Adrenal gland (tissue), 19 donors: ENCODE measurements at places on chromosomes 11 and 22. TPM values are rescaled to one million over a fixed set of nuclear protein-coding genes. Genes with fewer than 3 reads are reported as not detected.

Gene ENTHD1
- total RNA-seq, result not detected

DNA sequence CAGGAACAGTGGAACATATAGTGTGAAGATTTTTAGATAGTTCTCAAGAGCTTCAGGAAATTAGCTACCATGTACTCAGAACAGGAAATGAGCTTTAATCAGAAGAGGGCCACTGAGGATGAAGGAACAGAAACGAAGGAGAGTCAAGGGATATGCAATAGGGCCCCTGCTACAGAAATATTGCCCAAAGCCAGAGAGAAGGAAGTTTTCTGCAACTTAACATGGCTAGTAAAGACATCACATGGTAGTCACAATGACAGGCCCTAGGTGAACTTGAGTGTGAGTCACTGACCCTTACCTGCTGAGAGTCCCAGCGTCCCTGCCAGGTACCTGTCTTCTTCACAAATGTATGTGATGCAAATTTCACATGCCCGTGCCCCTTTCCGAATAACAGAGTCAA is 25.2 kb upstream of the CARD16 start:
- DNase-seq, result no peak

- no peak for DNase-seq
Observed at GRCh38 chr11:19691815-19692500, 20.7 kb upstream of the NAV2 start.

Gene OR5B3
- total RNA-seq, result not detected

GRCh38 chr11:36376888-36377758 is 81.0 kb downstream of the PRR5L start:
- peak; percentile 61 for DNase-seq

Gene RIBC2
- total RNA-seq, result 1.3 TPM

Gene MYBPC3
- total RNA-seq, result 2.0 TPM

Gene HSPB2
- total RNA-seq, result 0.55 TPM

GRCh38 chr11:95711162-95711944 is 78.2 kb downstream of the FAM76B start:
- peak; percentile 27 for DNase-seq

Gene C1QTNF4
- 1.6 TPM for total RNA-seq

DNA sequence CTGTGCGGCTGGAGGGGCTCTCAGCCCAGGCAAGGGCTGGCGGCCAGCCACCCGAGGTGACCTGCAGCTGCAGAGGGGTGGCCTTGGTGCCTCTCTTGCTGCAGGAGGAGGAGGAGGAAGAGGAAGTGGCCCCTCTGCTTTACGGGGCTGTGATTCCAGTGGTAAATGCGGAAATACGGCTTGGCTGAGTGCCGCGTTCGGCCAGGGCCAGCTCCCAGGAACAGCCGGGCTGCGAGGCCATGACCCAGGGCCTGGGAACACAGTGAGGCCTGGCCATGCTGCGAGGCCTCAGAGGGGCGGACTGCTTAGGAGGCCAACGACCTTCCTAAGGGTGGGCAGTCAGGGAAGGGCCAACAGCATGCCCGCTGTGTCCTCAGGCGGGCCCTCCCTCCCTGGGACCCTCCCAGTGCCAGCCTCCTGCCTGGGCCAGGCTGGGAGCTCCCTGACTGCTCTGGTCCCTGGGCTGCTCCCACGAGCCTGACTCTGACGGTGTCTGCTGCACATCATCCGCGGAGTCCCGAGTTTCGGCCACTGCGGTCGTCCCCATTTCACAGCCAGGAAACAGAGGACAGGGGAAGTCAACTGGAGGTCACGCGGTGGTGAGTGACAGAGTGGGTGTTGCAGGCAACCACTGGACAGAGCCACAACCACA is 20.8 kb upstream of the PPARA start:
- peak; percentile 67 for DNase-seq

DNA sequence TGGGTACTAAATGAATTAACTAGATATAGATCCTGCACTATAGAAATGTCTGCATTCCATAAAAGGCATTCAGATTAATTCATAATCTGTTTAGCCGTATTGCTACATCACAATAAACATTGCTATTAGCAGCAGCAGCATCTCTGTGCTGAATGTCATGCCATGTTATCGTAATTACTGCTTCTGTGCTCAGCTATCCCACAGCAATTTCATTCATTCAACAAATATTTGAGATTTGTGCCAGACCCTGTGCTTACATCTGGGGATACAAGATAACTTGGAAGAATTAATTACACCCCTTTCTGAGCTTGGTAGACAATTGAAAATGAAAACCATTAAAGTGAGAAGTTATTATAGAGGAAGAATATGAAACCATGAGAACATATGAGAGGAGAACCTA is 185.8 kb upstream of the C11orf87 start:
- DNase-seq, result no peak

Gene MRGPRF
- 2.3 TPM for total RNA-seq

DNA sequence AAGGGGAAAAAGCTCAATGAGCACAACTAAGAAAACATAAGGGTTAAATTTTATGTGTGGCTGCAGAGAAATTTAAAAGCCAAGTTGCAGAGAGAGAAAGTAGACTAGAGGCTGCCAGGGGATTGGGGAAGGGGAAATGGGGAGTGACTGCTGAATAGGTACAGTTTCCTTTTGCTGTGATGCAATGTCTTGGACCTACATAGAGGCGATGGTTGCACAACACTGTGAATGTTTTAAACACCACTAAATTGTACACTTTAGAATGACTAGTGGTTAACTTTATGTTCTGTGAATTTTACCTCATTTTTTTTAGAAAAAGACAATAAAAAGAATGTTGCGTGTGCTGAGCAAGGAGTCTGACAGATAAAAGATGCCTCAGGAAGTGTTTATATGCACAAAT is 36.5 kb downstream of the TENM4 start:
- DNase-seq, result no peak

DNA sequence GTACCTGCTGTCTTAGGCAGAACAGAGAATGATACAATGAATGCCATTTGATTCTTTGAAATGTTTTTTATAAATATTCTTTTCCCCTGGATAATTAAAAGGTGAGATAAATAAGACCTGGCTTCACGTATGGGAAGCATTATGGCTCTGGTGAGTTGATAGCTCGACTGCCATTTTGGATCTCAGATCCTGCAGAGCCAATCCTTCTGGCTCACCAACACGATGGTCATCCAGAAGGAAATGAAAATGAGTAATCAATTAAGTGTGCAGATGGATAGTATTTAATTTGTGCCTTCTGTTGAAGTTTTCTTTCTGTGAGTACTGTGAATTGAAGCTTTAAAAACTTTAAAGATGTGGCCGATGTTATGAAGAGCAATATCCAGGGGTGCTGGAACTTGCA is 2.7 kb downstream of the TNRC6B start:
- DNase-seq, result no peak

DNA sequence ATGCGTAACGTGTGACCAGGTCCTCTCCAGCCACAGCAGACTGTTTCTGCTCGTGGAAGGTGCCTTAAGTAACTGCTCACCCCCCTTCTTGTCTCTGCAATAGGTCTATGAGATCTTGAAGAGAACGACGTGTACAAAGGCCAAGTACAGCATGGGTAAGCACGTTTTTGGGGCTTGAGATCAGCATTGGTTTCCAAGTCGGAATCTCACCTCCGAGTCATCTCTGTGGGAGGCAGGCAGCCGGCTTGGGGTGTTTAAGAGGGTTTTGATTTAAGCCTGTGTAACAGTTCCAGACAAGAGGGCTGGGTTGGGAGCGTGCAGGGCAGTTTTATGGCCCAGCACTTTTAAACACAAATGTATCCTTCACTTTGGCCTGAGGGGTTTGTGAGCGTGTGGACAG is 30.1 kb downstream of the ANO1 start:
- no peak for DNase-seq

GRCh38 chr11:134759855-134760254 is 347.8 kb upstream of the B3GAT1 start:
- DNase-seq, result no peak

DNA sequence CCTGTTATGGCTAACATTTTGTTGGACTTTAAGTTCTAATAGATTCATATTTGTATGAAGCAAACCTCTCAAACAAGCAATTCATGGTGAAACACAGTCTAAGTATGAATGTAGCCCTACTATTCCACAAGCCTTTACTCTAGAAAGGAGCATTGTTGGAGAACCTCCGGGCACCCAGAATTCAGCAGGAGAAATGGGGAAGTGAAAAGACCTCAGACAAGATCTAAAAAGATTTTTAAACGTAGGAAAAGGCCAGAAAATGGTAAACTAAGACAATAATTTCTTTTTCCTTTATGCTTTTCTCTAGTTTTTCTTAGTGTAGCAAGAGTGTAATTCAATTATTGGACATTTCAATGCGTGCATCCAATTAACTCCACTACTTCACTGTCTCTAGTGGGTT is 426.4 kb downstream of the INSC start:
- DNase-seq, result no peak

GRCh38 chr11:17865765-17866428 is 131.3 kb downstream of the KCNC1 start:
- DNase-seq, result no peak

DNA sequence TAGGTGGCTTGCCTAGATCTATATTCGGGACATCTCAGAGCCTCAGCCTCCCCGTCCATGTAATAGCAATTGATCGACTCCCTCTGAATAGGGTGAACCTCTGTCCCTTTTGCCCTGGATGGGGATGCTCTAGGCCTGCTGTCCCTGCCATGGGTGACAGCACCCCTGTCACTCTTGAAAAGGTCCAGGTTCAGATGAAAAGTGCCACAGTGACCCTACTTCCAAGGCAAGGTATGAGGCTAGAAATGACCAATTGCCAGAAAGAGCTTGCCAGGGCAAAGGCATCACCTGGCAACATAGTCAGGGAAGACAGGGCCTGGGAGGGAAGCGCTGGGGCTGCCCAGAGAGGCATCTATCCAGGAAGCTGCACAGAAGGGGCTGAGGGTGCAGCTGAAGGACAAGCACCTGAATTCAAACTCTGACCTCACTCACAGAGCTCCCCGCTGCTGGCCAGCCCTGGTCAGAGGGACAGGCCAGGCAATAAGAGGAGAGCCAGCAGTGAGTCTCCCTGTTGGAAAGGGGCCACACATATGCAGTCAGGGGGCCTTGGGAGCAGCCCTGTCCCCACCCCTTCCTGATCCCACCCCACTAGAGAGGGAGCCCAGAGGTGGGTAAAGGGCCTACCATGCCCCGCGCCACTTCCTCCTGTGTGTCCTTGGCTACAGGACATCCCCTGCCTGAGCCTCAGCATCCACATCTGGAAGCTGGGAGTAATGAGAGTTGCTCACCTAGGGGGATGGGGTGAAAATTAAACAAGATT is 9.0 kb upstream of the APOBEC3A start:
- DNase-seq, result no peak

DNA sequence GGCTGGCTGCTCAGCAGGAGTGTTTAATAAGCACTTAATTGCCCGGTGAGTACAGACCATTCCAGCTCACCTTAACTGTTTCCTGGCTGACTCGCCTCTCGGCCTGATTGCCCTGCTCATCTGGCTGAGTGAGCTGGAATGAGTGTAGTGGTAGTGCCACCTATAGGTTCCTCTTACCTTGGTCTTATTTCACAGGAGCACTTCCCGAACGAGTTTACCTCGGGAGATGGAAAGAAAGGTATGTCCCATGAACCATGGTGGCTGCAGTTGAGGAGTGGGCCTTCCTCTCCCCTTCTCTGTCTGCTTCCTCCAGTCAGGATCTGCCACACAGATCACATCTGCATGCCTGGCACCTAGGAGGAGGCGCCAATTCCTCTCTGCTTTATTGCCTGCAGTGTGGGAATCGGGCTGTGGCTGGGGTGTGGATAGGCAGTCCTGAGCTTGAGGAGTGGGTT is 26.7 kb downstream of the UPB1 start:
- no peak for DNase-seq

- DNase-seq, result no peak
Observed at GRCh38 chr11:102223859-102224258, 93.4 kb upstream of the BIRC3 start.

GRCh38 chr22:17925431-17925841 is 98.9 kb downstream of the MICAL3 start:
- DNase-seq, result no peak

DNA sequence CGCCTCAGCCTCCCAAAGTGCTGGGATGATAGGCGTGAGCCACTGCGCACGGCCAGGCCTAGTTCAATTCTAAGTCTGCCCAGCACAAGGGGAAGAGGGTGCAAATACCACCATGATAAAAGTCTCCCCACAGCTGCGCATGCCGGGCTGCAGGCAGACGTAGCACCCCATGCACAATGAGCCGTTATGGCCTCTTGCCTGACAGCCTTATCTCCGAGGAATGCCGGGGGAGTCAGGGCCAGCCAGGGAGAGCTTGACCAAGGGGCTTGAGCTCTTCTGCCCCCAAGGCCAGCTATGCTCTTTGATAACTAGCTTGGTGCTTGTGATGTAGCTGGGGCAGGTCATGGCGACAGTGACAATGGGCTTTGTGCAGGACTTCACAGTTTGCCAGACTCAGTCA is 13.7 kb upstream of the SCUBE1 start:
- no peak for DNase-seq

Gene SELENOM
- total RNA-seq, result 82.9 TPM

GRCh38 chr11:128942817-128943427 is at the start of gene TP53AIP1:
TSS of gene TP53AIP1 (minus strand) at chr11:128942871. CDS start at chr11:128937818, 5,053 bp downstream.
- DNase-seq, result no peak

- DNase-seq, result no peak
Observed at GRCh38 chr22:23062616-23063538, 7.4 kb upstream of the GNAZ start.

GRCh38 chr11:1521382-1522080 is 35.0 kb upstream of the MOB2 start:
- no peak for DNase-seq

DNA sequence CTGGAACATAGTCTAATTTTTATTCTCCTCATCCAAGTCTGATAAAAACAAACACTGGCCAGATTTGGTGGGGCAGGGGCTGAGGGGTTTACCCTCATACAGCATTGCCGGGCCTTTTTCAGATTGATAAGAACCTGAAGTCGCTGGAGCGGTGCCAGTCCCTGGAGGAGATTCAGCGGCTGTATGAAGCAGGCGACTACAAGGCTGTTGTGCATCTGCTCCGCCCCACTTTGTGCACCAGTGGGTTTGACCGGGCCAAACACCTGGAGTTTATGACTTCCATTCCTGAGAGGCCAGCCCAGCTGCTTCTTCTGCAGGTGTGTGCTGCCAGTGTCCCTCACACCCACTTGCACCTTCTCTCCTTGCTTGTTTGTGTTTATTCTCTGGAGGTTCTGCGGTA is 55.8 kb downstream of the CABIN1 start:
- no peak for DNase-seq

Gene GGTLC3
- not detected for total RNA-seq

- DNase-seq, result no peak
Observed at GRCh38 chr11:1671658-1672057, 25.3 kb upstream of the KRTAP5-6 start.

GRCh38 chr11:128697645-128698174 is 3.8 kb downstream of the FLI1 start:
- no peak for DNase-seq

- no peak for DNase-seq
Observed at GRCh38 chr11:17314232-17314547, 37.4 kb upstream of the NCR3LG1 start.

DNA sequence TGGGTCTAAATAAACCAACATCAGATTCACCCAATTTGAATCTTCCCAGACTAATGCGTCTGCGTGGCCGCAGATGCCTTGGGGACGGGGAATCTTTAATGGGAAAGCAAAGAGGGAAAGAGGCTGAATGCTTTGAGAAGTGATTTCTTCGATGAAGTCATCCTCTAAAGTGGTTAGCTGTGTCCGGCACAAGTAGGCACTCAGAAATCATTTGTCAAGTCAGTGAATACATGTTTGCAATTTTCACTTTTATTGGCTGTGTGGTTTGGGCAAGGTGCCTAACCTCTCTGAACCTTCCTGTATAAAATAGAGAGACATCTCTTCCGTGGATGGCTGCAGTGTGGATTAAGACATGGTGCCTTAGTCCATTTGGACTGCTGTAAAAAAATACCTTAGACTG is 19.7 kb upstream of the IFT27 start:
- DNase-seq, result no peak
